Activated naive CD8-positive, alpha-beta T cell treated with anti-CD3 and anti-CD28 coated beads, Interleukin-2, amount 10 ng/mL, durations not matched to agents 7 days and 5 days (primary cell): ENCODE measurements at places on chromosomes 1 and 21. TPM values are rescaled to one million over a fixed set of nuclear protein-coding genes. Genes with fewer than 3 reads are reported as not detected.
A peak's percentile ranks its signal among the peaks of the same experiment; 100 is the strongest.

GRCh38 chr1:54372978-54373377, 33.2 kb downstream of the SSBP3 start:
- H3K36me3 ChIP-seq = peaks cover 15% of the 10 kb centered on the region
- DNase-seq = no peak
- H3K27me3 ChIP-seq = no peaks in the 10 kb centered on the region
- H3K27ac ChIP-seq = no peak overlapping the region
- H3K4me1 ChIP-seq = peaks cover 63% of the 10 kb centered on the region

Gene AUNIP
- total RNA-seq = 4.8 TPM

Gene MRPS6
- total RNA-seq = 75.7 TPM

DNA sequence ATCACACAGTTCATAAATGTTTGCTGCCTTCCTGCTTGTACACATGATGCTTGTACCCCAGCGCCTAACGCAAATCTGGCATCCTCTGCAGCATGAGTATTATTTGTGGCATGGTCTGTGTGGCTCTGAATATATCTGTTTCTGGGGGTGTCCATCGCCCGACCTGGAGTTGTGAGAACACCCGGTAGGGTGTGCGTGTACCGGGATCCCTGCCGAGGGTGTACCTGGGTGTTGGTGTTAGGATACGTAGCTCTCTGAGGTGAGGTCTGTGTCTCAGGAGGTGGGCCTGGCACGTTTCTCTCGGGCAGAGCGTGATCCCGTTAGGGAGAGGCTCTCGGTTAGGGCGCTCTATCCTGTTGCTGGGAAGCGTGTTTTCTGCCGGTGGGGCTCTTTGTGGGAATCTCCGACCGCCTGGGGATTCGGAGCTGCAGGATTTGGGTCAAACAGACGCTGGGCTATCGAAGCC, 10.4 kb upstream of the CDC20 start:
- peak overlapping the region; percentile 43 for H3K4me3 ChIP-seq
- H3K36me3 ChIP-seq = no peaks in the 10 kb centered on the region
- H3K4me1 ChIP-seq = peaks cover 17% of the 10 kb centered on the region
- H3K27me3 ChIP-seq = peaks cover 6% of the 10 kb centered on the region
- peak overlapping the region; percentile 18 for H3K27ac ChIP-seq

GRCh38 chr1:212430416-212430815, 2.3 kb upstream of the NENF start:
- H3K4me1 ChIP-seq = peaks cover 18% of the 10 kb centered on the region
- H3K27ac ChIP-seq = no peak overlapping the region
- peaks cover 3% of the 10 kb centered on the region for H3K36me3 ChIP-seq
- H3K4me3 ChIP-seq = no peak overlapping the region
- peaks cover 3% of the 10 kb centered on the region for H3K27me3 ChIP-seq
